ENCODE measurements at places on chromosomes 13 and 19.

- DNase-seq = no peak
Measured at GRCh38 chr13:90447734-90448101, 899.8 kb upstream of the MIR17HG start.

- peak; percentile 61 for DNase-seq
Measured at GRCh38 chr19:55585658-55586339, 5.2 kb upstream of the ZNF579 start.

DNA sequence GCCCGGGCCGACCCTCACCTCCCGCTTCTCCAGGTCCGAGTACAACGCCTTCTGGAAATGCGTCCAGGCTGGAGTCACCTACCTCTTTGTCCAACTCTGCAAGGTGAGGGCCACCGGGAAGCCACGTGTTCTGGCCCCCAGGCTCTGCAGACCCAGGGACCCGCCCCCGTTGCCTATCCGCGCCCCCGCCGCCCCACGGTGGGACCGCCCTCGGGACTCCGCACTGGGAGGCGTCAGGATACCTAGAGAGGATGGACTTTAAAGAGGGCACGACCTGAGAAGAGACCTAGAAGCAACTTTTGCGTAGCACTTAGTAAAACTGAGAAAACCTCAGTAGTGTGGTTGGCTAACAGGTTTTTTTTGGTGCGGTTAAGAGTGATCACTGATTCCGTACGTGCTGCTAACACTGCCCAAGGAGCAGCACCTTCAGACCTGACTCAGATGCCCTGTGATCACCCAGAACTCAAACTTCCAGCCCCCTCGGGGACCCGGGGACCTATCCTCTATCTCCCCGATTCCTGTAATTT, 492 bp downstream of the TMEM147 start:
- peak; percentile 77 for DNase-seq

- no peak for DNase-seq
Measured at GRCh38 chr13:98927951-98928927, 49.6 kb downstream of the DOCK9 start.

DNA sequence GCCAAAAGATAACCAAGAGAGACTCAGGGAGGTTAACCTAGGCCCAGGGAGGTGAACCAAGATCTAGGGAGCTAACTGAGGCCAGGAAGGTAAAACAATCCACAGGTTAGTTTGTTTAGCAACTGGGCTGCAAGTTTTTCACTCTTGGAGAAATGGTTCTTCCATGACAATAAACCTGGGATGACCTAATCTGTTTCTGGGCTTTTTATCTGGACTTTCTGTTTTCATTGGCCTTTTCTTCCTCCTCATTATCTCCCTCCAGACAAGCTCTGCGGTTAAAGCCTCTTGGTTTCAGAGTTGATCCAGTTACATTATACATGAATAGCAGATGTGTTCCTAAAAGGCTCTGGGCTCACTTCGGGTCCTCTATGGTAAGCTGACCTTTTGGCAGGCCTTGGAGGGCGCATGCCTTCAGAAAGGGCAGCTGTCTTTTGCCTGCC, 44.2 kb downstream of the PCDH8 start:
- no peak for DNase-seq

DNA sequence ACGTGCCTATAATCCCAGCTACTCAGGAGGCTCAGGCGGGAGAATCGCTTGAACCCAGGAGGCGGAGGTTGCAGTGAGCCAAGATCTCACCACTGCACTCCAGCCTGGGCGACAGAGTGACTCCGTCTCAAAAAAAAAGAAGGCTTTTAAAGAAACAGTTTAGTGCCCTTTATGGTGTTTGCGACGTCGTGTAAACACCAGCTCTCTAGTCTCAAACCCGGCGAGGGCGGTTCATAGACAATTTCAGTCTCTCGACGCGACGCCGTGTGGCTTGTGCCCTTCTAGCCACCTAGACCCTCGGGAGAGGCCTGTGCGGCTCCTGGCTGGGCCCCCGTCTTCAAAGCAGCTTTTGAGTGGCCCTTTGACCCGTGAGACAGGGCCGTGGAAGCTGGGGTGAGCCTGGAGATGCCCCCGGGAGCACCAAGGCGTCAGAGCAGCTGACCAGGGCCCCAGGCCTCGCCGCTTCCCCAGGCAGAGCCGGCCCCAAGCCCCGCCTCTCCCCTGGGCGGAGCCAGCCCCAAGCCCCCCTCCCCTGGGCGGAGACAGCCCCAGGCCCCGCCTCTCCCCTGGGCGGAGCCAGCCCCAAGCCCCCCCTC, 5.0 kb upstream of the MADCAM1 start:
- DNase-seq = no peak

DNA sequence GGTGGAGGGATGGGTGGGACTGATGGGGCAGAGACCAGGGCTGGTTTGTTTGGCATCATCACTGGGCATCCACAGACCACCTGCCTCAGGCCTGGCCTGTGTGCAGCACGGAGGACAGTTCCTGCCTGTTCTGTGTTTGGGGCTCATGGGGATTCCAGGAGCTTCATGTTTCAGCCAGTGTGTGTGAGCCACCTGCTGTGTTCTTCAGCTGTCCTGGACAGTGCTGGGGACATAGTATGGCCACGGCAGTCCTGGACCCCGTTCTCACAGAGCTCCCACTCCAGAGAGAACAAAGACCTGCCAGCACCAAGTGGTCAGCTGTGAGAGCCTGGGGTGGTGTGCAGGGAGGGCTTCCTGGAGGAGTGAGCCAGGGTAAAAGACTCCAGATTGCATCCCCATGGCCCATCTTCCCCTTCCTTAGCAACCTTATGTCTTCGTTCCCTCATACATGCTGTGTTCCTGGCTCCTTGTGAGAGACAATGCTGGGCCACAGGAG, 2.0 kb upstream of the CCDC97 start:
- DNase-seq = no peak

DNA sequence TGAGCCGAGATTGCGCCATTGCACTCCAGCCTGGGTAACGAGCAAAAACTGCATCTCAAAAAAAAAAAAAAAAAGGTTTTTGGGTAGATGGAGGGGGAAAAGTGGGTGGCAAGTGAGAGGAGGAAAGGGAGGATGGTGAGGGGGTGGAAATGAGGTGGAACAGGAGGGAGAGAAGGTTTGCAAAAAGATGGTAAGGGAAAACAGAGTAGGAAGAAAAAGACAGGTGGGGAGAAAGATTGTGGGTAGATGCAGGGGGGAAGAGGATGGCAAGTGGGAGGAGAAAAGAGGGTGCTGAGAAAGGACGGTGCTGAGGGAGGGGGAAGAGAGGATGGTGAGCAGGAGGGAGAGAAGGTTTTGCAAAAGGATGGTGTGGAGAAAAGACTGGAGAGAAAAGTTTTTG, 57.8 kb upstream of the C1QTNF9B start:
- DNase-seq = no peak

GRCh38 chr13:41941174-41941573, 19.7 kb downstream of the VWA8 start:
- no peak for DNase-seq

DNA sequence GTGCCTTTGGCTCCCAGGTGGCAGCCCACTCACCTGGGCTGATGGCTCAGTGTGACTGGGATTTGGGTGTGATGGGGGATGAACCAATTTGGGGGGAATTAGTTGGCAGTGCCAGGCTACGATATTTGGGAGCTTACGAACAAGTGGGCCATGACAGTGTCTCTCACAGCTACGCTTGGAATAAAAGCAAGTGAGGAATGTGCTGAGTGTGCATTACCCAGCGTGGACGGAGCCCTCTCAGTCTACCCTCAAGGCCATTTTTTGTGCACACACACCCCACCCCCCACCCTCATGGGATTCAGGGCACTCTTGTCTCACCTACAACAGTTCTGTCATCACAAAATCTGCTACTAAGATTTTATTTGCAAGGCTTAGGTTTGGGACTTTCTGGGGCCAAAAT, 329.1 kb downstream of the NDFIP2 start:
- DNase-seq = no peak

GRCh38 chr19:42176649-42176989, 40.9 kb downstream of the DEDD2 start:
- no peak for DNase-seq

GRCh38 chr13:98339684-98340425, 162.8 kb upstream of the RNF113B start:
- no peak for DNase-seq

- DNase-seq = peak; percentile 92
Measured at GRCh38 chr19:10461047-10461949, 41.0 kb downstream of the PDE4A start.

DNA sequence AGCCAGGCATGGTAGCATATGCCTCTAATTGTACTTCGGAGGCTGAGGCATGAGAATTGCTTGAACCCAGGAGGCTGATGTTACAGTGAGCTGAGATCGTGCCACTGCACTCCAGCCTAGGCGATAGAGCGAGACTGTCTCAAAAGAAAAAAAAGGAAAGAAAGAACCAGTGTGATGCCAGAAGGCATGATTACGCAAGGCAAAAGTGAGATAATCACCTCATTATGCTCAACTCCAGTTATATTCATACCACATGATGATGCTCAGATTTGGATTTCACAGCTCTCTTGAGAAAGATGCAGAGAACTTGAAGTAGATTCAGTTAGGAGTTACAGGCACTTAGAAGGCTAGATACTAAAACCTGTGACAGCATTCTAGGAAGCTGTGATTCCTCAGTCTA, 21.8 kb downstream of the RCBTB1 start:
- DNase-seq = no peak
